Fibroblast of pulmonary artery (primary cell): ENCODE measurements at places on chromosomes 7 and 10.
A peak's percentile ranks its signal among the peaks of the same experiment; 100 is the strongest.

GRCh38 chr7:102279537-102280400 is 6.9 kb upstream of the SH2B2 start:
- peak; percentile 62 for DNase-seq

DNA sequence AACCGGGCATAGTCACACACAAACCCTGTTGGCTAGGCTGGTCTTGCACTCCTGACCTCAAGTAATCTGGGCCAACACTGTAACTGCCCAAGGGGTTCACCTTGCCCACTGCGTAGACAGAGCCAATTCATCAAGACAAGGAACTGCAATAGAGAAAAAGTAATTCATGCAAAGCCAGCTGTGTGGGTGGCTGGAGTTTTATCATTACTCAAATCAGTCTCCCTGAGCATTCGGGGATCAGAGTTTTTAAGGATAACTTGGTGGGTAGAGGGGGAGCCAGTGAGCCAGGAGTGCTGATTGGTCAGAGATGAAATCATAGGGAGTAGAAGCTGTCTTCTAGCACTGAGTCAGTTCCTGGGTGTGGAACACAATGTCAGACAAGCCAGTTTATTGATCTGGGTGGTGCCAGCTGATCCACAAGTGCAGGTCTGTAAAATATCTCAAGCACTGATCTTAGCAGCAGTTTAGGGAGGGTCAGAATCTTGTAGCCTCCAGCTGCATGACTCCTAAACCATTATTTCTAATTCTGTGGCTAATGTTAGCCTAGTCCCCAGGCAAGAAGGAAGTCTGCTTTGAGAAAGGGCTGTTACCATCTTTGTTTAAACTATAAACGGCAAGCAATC is 15.6 kb upstream of the FXYD4 start:
- DNase-seq: no peak

DNA sequence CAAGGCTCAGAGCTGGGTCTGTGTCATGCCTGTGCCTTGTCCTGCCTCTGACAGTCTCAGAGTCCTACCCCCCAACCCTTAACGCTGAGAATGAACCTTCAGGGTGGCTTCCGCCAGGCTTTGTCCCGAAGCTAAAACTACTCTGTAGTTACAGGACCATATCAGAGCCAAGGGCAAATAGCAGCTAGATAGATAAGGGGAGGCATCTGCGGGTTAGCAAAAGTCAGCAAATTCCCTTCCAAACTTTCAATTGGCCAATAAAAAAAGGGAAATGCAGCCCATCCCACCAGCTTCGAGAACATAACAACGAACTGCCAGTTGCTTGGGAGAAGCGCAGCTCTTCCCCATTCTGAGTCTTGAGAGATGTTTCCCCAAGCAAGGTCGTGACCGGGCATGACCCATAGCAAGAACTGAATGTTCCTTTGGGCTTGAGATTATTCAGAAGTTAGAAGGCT is 17.7 kb downstream of the CCL24 start:
- no peak for DNase-seq

DNA sequence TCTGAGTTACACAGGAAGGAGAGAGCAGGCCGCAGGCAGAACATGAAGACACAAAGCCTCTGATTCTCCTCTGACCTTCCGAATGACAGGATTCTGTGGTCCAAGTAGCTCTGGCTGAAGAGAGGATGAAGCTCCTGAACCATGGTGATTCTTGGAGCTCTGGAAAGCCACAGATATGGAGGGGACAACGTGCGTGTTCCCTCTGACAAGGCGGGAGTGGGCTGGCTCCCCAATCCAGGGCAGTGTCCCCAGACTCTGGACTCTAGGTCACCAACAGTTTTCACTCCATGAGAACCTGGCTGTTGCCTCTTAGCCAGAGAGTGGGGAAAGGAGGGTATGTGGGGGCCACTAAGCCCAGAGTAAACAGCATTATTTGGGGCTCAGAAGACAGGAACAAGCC is 7.4 kb upstream of the TRPV6 start:
- no peak for DNase-seq

- DNase-seq: peak; percentile 30
Observed at GRCh38 chr10:15715619-15716227, 4.0 kb downstream of the ITGA8 start.

GRCh38 chr7:131608116-131608500 is 51.7 kb upstream of the PODXL start:
- DNase-seq: no peak

- DNase-seq: no peak
Observed at GRCh38 chr7:158374146-158374545, 213.5 kb downstream of the PTPRN2 start.

GRCh38 chr7:114047889-114048288 is 129.1 kb upstream of the PPP1R3A start:
- peak; percentile 56 for DNase-seq

- no peak for DNase-seq
Observed at GRCh38 chr10:23945845-23946244, 263.1 kb upstream of the KIAA1217 start.

- no peak for DNase-seq
Observed at GRCh38 chr7:122301858-122302760, 2.4 kb downstream of the FEZF1 start.

DNA sequence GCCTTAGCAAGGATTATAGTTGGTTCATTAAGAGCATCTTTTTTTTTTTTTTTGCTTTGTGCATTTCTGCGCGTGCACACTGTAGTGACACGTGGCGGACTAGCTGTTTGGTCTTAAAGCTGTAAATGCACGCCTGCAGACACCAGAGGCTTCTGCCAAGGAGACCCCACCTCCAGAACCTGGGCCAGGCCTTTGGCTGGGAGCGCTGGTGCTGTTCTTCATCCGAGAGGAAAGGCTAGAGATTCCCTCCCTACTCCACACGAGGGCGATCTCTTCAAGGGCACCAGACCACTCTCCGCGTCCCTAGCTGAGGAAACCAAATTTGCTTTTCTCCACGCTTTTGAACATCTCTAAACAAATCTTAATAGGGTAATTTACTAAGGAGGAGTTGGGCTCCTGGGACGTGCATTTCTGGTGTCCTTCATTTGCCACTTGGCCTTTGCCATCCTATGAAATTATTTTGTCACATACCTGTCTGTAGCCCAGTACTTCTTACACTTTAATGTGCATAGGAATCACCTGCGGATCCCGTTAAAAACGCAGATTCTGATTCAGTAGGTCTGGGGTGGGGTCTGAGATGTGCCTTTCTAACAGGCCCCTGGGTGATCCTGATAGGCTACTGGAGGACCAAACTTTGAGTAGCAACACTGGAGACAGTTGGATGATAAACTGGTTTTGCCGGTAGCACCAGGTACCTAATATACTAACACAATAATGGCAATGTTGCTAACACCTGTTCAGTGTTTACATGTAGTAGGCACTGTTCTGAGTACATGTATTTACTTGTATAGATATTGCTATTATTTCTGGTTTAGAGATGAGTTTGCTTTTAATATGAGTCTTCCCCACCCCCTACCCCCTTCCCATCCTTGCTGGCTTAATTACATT is 1.3 kb upstream of the SLC26A5 start:
- peak; percentile 58 for DNase-seq

DNA sequence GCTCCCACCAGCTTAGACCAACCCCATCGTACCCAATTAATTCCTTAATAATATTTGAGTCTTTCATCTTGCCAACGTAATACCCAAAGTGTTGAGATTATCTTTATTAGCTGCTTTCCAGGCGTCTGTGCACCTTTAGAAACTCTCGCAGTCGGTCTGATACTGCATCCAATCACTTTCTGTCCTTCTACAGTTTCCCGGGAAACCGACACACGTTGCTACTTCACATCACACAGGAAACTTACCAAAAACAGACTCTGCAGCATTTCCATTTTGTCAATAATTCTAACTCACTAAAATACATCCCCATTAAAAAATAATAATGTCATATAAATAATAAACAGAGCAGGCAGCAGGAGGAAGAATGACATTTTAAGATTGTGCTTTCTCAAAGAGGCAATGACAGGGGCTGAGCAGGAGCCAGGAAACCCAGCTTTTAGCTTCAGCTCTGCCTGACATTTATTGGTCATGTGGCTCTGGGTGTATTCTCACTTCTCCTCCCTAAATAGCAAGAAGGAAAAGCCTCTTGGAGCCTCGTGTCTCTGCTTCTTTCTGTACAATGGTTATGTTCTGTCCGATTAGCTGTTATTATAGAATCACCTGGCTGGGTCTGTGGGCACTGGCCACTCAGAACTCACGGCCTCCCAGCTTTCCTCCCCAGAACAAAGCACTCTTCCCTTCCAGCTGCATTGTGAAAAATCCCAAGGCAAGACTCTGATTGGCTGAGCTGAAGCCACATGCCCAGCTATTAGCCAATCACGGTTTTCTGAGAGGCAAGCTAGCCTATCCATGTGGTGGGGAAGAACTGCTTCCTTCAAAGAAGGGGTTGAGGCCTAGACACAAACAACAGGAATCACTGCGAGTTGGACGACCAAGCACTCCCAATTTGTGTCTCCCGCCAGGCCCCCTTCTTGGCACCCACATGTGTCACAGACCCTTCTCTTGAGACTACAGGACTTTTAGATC is 424.7 kb upstream of the FOXK1 start:
- DNase-seq: no peak

DNA sequence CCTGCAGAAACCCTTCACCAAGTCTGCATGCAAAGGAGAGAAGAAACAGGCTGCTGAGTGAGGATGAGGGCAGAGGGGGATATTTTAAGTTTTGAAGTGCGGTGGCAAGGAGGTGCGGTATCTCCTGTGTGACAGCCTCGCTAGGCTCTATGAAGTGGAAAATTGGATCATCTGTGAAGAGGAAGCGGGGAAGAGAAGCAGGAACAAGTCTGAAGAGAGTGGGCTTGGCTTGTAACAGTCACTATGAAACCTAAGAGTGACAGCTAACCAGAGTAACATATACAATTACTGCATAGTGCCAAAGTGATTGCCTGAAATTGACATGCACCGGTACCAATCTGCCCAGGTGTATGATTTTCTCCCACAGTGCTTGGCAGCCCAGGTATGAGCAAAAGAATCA is 287.5 kb upstream of the KLF14 start:
- DNase-seq: no peak

- no peak for DNase-seq
Observed at GRCh38 chr10:101053516-101053915, 8.3 kb upstream of the KAZALD1 start.

- no peak for DNase-seq
Observed at GRCh38 chr7:134203186-134203889, 76.2 kb downstream of the LRGUK start.

DNA sequence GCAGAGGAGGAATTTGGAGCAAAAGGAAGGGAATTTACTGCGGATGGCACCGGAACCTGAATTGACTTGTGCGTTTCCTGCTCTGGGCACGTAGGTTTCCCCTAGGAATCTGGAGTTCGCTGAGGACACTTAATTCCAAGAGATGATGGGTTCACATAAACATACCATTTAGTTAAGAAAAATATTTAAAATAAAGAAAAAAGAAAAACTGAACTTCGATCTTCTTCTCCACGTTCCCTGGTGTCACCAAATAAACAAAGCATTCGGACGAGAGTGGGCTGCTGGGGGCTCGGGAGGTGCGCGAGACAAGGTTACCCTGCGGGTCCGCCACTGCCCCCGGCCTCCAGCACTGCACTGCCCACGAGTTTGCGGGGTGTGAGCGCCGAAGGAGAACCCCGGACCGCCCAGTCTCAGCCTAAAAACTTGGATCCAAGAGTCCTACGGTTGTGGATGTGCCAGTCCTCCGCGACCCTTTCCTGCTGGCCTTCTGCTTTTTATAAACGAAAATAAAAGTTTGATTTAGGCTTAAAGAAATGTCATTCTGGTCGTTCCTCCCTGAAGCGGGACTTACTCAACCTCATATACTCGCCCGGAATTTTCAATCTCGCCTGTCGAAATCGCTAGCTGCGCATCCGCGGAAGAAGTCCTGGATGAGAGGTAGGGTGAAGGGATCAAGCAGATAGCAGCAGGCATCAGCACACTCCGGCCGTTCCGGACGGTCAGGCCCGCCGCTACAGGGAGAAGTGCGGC is 30.3 kb downstream of the SKIDA1 start:
- peak; percentile 51 for DNase-seq

DNA sequence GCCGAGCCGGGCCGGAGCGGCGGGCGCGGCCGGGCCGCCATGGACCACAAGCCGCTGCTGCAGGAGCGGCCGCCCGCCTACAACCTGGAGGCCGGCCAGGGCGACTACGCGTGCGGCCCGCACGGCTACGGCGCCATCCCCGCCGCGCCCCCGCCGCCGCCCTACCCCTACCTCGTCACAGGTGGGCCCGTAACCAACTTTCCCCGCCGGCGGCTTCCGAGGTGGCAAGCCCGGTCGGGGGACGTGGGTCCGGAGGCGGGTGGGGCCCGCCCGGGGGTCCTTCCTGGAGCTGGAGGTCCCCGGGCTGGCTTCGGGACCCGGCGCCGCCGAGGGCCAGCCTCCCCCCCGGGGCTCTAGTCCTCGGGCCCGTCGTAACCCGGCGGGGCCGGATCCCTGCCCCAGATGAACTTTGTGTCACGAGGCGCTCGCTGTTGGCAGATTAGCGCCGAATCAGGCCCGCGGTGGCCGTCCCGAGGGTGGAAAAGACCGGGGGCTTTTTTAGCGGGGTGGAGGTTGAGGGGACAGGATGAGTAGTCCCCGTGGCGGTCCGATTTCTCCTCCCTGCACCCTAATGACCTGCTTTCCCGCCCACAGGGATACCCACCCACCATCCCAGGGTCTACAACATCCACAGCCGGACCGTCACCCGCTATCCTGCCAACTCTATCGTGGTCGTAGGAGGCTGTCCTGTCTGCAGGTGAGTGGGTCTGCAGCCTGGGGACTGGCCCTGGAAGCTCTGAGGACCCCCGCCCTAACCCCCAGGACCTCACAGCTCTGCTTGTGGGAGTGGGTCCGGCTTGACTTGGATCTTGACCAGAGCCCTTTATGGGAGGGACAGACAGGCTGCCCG is 496 bp downstream of the BRI3 start:
- DNase-seq: no peak

DNA sequence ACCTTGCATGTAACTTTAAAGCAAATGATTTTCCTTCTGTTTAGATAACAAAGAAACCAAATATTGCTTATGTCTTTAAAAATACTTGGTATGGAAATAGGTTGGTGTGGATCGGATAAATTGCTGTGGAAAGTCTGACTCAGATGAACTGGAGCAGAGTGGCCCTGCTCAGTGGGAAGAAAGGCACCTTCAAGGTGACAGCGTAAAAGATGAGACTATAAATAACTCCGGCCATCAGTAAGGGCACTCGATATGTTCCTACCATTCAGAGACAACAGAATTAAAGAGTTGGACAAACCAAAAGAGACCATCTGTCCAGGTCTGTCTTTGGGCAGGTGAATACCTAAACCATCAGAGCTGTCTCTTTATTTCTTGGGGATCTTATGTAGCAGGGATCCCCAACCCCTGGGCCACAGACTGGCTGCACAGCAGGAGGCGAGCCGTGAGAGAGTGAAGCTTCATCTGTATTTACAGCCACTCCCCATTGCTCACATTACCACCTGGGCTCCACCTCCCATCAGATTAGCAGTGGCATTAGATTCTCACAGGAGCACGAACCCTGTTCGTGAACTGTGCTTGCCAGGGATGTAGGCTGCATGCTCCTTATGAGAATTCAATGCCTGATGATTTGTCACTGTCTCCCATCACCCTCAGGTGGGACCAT is 357.1 kb downstream of the PRPF18 start:
- DNase-seq: no peak

DNA sequence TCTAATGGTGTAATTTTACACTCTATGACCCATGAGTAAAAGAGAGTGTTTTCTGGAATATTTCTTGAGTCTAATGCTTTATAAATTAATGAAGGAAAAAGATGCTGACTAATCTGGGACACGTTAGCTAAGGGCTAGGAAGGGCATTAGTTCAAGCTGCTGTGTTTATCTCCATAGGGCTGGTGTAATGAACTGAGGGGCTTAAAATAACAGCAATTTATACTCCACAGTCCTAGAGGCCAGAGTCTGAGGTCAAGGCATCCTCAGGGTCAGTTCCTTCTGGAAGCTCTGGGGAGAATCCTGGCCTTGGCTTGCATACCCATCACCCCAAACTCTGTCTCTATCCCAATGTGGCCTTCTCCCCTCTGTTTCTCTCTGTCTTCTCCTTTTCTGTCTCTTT is 105.2 kb upstream of the PFKP start:
- no peak for DNase-seq
